ENCODE measurements at places on chromosomes 12 and 14.

DNA sequence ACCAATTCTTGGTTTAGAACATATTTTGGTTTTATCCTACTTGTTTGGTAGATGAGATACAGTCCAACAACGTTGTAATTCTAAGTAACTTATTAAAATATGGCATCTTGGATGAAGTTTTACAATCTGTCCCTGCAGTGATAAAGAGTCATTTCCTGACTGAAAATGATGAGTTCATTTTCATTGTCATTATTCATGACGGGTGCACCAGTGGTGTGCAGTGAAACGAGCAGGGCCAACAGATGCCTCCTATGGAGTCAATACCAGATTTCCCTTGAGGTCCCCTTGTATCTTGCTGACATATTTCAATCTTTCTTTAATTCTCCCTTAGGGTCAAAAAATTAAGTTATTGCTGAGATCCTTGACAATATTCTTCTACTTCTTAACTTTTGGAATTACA, 438.5 kb downstream of the LRIG3 start:
- no peak for DNase-seq

DNA sequence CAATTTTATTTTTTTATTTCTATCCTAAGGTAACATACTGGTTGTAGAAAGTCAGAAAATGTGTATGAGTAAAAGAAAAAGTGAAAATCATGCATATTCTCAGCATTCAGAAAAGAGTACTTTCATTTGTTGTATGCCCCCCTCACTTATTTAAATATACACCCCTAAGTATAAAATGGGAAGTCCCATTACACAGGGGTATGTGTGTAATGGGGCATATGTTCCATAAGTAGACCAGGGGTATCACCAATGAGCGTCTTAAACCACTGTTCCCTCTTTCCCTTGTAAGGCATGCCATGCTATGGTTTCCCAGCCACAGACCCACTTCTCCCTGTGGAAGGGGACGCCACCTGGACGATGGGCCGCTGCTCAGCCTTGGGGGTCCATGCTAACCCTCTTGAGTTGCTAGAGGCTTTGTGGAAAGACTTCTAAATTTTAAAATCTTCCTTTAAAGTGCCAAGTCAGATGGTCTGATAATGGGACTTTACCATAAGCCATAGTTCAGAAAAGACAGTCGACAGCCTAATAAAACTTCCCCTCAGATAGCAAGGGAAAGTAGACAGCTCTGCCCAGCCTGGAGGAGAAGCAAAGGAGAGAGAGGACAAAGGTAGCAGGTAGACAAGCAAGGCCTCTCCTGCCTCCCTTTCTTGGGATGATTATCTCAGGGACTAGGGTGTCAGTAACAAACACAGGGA, 118.2 kb downstream of the ZFP36L1 start:
- no peak for DNase-seq

- DNase-seq: no peak
These were observed 120.7 kb upstream of the SCAF11 start for GRCh38 chr12:46110928-46111699.

- no peak for DNase-seq
These were observed 15.2 kb downstream of the OR6S1 start for GRCh38 chr14:20626274-20626673.

GRCh38 chr12:26891704-26892103, 46.1 kb downstream of the INTS13 start:
- no peak for DNase-seq

- DNase-seq: no peak
These were observed 3.9 kb upstream of the ENDOU start for GRCh38 chr12:47729233-47729632.

GRCh38 chr14:46717211-46717610, 65.6 kb upstream of the RPL10L start:
- no peak for DNase-seq

DNA sequence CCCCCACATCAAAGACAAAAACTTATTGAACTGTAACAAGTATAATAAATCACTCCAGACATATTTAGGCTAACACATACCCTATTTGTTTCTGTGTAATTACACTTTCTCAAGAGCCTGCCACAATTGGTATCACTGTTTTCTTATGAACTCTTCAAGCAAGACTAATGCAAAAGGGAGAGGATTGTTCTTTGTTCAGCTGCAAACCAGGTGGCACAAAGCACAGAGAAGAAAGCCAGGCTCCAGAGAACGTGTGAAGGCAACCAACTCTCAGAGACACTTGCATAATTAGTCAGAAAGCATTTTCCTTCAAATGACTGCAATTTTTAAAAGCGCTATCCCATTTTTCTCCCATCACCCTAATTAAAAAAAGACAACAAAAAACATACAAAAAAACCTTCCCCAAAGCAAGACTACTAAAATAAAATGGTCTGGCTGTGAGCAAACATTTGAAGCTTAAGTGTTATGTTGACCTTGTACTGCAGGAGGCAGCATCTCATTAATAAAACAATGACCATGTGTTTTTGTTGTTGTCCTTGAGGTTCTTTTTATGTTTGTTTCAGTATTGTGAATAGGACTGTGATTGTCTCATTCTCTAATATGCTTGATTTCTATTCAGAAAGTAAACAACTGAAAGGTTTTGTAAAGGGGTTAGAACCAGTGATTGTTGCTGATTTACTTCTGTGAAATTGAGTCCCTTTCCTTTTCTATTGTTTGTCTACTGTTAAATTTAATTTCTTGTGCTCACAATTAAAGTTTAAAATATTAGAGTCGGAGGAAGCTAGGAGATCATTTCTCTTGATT, 452.7 kb upstream of the PDE3A start:
- DNase-seq: no peak

DNA sequence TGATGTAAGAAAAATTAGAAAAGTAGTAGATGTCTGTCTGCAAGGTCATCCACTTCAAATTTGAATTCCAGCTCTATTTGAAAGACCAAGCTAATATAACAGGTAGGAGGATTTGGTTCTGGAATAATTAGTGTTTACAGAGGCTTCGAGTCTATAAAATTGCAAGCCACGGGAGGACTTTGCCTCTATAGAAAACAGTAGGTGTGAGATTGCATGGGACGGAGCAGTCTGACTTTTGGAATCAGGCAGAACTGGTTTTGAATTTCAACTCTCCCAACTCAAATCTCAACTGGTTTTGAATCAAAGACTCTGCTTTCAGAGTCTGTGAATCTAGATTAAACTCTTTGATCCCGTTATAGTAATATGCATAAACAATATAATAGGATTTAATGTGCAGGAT, 82.4 kb downstream of the PIK3C2G start:
- DNase-seq: no peak

- DNase-seq: no peak
These were observed 75.6 kb downstream of the LMO3 start for GRCh38 chr12:16530268-16530850.

DNA sequence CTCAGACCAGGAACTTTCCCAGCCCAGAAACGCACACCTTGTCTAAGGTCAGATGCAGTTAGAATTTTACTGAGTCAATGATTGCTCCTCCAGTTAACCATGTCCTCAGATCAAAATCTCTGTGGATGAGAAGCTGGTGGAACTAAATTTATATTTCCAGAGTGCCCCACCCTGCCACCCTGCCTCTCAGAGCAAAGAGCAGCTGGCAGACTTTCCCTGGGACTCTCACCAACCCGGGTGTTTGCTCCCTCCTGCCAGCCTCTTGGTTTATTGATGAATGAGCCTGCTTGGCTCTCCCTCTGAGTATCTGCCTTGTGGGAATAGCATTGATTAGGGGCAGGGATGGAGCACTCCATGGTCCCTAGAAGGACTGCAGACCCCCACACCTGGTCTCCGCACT, 5.9 kb upstream of the KRT1 start:
- DNase-seq: no peak

DNA sequence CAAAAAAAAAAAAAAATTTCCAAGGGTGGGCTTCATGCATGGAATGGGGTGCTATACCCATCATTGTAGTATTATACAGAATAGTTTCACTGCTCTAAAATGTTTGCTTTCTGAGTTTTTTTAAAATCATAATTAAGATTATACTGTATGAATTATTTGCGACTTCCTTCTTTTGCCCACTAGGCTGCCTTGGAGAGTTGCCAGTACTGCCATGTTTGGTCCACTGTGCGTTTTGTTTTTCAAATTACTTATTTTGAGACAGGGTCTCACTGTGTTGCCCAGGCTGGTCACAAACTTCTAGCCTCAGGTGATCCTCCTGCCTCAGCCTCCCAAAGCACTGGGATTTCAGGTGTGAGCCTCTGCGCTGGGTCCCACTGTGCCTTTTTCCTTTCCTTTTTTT, 19.9 kb downstream of the PLBD2 start:
- DNase-seq: no peak

DNA sequence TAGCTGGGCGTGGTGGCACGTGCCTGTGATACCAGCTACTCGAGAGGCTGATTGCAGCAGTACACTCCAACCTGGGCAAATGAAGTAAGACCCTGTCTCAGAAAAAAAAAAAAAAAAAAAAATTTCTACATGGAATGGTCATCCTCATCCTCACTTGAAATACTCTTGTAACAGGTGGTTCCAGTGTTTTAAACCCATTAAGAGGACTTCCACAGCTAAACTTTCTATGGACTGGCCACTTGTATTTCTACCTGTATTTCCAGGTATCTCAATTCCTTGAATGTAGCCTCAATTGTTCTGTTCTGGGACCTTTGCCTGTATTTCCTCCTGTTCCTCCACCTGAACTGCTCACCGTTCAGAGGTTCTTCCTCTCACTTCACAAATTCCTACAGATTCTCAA, 11.8 kb upstream of the PHLDA1 start:
- no peak for DNase-seq

GRCh38 chr12:80291108-80291754, 152.8 kb upstream of the PTPRQ start:
- no peak for DNase-seq

DNA sequence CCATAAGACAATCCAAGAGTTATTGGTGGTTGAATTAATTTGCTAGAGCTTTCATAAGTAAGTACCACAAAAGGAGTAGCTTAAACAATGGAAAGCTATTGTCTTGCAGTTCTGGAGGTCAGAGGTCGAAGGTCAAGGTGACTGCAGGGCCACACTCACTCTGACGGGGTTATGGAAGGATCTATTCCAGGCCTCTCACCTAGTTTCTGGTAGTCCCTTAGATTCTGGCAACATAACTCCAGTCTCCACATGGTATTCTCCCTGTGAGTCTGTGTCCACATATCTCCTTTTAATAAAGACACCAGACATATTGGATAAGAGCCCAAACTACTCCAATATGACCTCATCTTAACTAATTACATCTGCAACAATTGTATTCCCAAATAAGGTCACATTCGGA, 273.4 kb downstream of the FOXN3 start:
- no peak for DNase-seq

- DNase-seq: no peak
These were observed 58.1 kb downstream of the FGD4 start for GRCh38 chr12:32457251-32458025.

GRCh38 chr12:57611108-57611826, at the start of gene ARHGEF25:
Gene ARHGEF25 (plus strand): TSS chr12:57611435. CDS start chr12:57611895, 460 bp downstream.
- DNase-seq: no peak

- no peak for DNase-seq
These were observed 272.2 kb upstream of the TMPO start for GRCh38 chr12:98243190-98243589.

- DNase-seq: no peak
These were observed 4.7 kb upstream of the CCER1 start for GRCh38 chr12:90959538-90960139.

GRCh38 chr14:85604714-85605113, 74.8 kb downstream of the FLRT2 start:
- DNase-seq: no peak

DNA sequence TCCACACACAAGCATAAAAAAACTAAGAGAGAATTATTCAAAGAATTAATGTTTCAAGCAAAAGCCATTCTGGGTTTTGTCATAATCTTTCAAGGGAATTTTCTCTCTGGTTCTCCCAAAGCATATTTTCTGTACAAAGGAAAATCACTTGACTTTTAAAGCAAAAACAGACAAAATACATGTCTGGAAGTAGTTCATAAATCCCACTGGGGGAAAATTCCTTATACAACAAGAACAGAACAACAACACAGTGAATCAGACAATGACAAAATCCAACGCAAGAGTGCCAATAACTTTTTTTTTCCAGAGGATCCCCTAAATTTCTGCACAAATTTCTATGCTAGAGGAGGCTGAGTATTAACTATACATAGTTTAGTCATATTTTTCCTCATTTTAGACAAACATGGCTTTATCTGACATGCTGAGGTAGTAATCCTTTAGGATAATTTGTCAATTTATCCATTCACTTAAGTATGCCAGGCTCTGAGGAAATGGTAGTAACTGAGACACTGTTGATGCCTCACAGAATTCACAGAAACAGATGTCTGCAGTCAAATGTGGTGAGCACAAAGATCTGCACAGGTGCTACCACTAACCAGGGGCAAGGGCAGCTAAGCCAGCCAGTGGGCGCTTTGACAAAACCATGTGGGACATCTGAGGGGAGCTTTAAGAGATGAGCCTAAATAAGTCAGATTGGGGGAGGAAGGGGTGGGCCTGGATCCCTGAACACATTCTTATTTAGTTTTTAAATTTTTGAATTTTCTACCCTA, 38.0 kb downstream of the GRIP1 start:
- no peak for DNase-seq

DNA sequence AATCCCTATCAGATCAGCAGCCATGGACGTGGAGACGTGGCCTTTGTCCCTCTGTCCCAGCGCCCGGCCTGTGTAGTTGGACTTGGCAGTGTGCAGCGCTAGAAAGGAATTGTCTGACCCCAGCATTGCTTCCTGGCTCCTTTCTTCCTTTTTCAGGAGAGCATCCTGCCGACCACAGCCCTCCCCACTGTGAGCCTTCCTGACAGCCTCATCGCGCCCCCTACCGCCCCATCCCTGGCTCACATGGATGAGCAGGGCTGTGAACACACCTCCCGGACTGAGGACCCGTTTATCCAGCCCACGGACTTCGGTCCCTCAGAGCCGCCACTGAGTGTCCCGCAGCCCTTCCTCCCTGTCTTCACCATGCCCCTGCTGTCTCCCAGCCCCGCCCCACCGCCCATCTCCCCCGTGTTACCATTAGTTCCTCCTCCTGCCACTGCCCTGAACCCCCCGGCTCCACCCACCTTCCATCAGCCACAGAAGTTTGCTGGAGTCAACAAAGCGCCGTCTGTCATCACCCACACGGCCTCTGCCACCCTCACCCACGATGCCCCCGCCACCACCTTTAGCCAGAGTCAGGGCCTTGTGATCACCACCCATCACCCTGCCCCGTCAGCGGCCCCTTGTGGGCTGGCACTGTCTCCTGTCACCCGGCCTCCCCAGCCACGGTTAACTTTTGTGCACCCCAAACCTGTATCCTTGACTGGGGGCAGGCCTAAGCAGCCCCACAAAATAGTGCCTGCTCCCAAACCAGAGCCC, 40.6 kb downstream of the IL31 start:
- DNase-seq: no peak

GRCh38 chr14:29016050-29016900, 249.7 kb downstream of the FOXG1 start:
- DNase-seq: no peak

GRCh38 chr14:57461777-57462320, 31.8 kb downstream of the CCDC198 start:
- no peak for DNase-seq

GRCh38 chr14:105011312-105011990, 9.4 kb downstream of the CDCA4 start:
- DNase-seq: no peak

Measured in bone marrow (tissue), 2 donors.